ENCODE measurements at places on chromosomes 1 and 21.
A peak's percentile ranks its signal among the peaks of the same experiment; 100 is the strongest.

GRCh38 chr21:43975469-43976098, 36.5 kb upstream of the TRAPPC10 start:
- DNase-seq = peak; percentile 82

- no peak for DNase-seq
Observed at GRCh38 chr1:3283849-3284248, 170.6 kb upstream of the ARHGEF16 start.

DNA sequence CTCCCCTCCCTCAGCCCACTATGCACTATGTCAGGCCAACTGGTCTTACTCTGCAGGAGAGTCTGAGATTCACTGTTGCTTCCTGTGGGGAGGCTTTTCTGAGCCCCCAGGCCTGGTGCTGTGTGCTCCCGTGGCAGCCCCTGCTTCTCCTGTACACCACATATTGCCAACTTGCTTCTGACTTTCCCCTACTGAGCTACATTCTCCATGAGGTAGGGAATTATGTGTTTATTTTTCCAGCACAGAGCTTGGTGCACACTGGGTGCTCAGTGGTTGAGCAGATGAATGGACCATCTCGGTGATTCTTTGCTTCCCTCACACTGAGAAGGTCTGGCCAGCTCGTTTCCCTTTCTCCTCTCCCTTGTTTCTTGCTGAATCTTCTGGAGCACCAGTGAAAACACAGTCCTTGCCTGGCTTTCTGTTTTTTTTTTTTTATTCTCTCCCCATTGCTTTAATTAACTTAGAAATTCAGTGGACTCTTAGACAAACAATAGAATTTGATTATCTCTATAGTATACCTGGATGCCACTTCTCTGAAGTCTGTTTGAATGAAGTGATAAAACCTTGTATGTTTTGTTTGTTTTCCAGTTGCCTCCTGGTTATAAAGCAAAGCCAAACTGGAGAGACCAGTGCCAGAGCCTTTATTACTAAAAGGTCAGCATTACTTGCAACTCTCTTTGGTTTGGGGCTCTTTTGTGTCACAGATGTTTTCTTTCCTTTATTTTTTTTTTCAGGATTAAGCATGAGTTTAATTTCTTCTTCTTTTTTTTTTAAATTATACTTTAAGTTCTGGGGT, 50.3 kb upstream of the CNIH3 start:
- DNase-seq = no peak

DNA sequence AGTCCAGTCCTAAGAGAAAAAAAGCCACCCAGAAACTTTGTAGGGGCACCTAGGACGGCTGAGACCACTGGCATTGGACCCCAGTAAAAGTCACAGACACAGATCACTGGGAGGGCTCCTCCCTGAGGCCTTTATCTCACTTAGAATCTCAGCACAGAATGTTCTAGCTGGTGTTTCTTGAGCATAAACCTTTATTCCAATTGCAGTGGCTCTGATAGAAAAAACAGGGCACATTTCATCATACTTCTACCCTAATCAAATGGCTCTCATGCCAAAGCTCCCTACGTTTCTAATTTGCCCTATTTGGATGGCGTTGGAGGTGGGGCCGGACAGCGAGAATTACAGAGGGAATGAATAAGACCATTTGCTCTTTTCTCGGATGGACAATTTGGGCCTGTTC, 53.8 kb downstream of the NGF start:
- DNase-seq = no peak

GRCh38 chr1:232571523-232571922, 58.4 kb downstream of the SIPA1L2 start:
- DNase-seq = no peak

- DNase-seq = no peak
Observed at GRCh38 chr1:8214501-8215173, 103.3 kb upstream of the SLC45A1 start.

DNA sequence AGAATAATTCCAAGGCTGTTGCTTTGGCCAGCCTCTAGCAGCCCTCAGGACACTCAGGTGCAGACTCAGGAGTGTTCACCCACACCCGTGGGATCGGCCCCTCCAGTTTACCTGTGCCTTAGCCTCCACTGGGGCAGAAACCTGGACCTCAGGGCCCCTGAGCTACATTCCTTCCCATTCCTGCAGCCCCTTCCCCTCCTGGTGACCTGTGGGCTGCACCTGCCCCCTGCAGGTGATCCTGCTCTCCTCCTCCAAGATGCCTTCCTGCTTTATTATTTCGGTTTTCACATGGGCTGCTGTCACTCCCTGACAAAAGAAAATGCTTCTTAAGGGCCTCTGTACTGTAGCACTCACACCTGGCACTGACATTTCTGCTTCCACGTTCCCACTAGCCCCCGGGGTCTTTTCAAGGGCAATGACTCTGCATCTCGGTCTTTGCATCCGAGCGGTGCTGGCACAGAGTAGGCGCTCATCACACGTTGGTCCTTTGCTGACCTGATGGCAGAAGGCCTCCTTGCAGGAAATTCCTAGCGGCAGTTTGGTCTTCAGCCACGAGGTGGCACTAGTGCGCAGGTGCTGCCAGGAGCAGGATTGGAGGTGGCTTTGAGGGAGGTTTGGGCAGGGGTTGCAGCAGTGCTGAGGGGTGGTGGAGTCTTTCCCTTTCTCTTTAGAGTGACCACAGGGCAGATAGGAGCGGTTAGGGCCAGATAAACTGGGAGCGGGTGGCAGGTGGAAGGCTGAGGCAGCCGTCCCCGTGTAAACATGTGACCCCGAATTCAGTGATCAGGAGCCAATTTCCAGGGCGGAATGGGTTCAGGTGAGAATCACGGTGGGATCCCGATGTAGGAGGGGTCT, 25.3 kb upstream of the ETV3 start:
- peak; percentile 72 for DNase-seq

- DNase-seq = no peak
Observed at GRCh38 chr1:113321771-113322387, 68.4 kb upstream of the MAGI3 start.

DNA sequence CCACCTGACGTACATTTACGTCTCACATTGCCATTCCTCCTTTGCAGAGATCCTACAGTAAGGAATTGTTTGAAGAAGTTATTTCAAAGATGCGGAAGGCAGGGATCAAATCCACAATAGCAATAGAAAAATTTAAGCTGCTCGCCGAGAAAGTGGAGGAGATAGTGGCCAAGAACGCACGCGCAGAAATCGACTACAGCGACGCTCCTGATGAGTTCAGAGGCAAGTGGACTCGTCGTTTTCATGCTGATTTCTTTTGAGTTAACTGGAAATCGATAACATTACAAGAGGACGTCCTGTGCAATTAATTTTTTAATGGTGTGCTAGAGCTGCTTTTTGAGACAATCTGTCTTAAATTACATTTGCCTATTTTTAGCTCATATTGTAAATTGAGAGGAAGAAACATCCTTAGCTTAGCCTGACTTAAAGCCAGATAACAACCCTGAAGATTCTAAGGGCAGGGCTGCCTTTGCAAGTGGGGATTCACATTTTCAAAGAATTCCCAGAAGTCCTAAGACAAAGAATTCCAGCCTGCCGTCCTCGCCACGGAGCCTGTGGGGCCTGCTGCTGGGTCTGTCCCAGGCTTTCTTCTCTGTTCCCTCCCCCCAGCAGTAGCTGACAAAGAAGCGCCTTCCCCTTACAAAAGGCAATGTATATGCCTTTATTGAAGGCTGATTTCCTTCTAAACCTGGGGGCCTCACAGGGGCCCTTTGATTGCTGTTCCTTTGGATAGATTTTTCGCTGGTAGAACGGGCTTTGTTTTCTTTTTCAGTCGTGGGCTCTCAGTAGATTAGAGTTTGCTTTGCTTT, 31.6 kb upstream of the KIF1B start:
- no peak for DNase-seq

GRCh38 chr1:113978863-113979702, at the start of gene OLFML3:
Gene OLFML3 (plus strand): TSS chr1:113979474. CDS start chr1:113979517, 43 bp downstream.
- peak; percentile 33 for DNase-seq

GRCh38 chr1:234564035-234565029, 45.6 kb downstream of the IRF2BP2 start:
- DNase-seq = no peak

GRCh38 chr21:22575165-22575584, 1577.0 kb downstream of the NCAM2 start:
- no peak for DNase-seq

DNA sequence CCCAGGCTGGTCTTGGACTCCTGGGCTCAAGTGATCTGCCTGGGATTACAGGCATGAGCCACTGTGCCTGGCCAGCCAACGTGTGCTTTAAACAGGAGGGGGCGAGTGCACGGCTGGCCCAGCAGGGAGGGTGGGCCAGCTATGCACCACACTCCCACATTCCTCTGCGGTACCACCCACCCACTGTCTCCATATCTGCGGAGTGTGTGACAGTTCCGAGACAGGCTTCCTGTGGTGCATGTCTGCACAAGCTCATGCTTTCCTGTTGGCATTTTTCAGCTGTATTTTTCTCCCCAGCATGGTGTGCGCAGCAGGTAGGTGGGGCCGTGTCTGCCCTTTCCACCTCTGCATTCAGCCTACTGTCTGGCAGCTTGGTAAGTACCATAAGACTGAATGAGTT, 183.3 kb downstream of the AJAP1 start:
- DNase-seq = no peak

- no peak for DNase-seq
Observed at GRCh38 chr1:53629101-53629691, 109.8 kb downstream of the GLIS1 start.

GRCh38 chr1:186681801-186682200, 1.6 kb upstream of the PTGS2 start:
- no peak for DNase-seq

- no peak for DNase-seq
Observed at GRCh38 chr1:219880765-219881457, 47.4 kb downstream of the SLC30A10 start.

- DNase-seq = no peak
Observed at GRCh38 chr1:240553351-240553750, 58.6 kb downstream of the GREM2 start.

DNA sequence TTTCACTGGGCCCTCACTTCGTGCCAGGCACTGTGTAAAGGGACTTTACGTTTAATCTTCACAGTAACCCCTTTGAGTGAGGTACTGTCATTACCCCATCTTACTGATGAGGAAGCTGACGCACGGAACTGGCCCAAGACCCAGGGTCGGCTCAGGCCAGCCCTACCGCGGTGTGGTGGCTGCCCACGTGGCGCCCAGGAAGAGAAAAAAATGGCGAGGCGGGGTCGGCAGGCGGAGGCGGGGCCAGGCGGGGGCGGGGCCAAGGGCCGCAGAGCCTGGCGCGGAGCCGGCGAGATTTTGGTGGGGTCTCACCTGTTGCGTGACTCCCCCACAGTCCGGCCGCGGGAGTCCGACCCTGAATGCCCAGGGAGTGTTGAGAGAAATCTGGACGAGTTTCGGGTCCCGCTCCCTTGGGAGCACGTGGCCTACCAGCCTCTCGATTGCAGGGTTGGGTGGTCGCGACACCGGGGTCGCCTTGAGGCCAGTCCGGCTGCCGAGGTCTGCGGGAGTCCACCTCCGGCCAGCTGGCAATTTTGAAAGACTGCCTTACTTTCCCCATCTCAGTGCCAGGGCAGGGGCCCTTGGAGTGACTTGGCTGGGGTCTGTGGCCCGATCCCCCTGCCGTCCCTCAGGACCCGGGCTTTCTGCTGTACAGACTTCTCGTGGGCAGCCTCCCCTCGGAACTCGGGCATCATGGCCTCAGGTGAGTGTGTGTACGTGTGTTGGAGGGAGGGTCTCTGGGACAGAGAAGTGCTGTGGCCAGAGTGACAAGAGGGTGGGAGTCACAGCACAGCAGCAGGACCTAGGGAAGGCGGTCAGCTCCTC, at the start of the genes AMPD2 and GNAT2:
Gene AMPD2 (plus strand): TSS at position 262 of the 825 bp plus-strand sequence. CDS start 1,339 bp downstream, outside the sequence.
Gene GNAT2 (minus strand): TSS at position 41 of the 825 bp plus-strand sequence. CDS start 6,746 bp downstream, outside the sequence.
- DNase-seq = peak; percentile 59

- no peak for DNase-seq
Observed at GRCh38 chr1:55990007-55990406, 589.4 kb downstream of the PLPP3 start.

DNA sequence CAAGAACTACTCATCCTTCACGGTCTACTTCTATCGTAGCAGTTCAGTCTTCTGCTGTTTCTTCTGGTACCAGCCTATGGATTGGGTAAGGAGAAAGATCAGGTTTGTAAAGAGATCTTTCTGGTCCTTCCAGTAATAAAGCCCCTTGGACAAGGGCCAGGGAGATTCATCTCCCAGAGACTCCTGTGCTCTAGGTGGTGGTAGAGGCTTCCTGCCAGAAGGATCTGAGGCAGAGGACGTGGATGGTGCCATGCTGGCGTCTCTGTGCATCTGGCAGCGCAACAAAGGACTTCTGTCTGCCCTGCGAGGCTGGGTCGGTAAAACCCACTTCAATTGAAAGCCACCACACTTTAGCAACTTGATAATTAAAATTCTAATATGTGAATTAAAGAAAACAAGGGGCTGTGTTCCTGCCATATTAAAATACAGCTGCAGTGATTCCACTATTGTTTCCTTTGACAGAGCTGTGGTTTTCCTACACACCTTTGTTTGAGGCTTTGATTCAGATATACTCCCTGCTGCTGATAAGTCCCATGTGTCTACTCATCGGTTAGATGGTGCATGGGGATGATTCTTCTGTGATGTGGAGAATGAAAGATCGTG, 73.6 kb downstream of the ROR1 start:
- DNase-seq = no peak

DNA sequence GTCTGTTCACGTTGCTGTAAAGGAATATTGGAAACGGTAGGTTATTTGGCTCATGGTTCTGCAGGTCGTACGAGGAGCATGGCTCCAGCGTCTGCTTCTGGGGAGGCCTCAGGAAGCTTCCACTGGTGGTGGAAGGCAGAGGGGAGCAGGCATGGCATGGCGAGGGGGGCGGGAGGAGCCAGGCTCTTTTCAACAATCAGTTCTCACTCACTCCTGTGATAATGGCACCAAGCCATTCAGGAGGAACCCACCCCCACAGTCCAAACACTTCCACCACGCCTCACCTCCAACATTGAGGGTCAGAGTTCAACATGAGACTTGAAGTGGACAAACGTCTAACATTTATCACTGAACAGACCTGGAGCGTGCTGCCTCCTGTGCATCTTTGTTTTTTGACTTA, 141.2 kb downstream of the PGBD5 start:
- DNase-seq = no peak

GRCh38 chr1:58804853-58805565, 21.2 kb upstream of the JUN start:
- no peak for DNase-seq

Measured in activated CD4-positive, alpha-beta T cell treated with anti-CD3 and anti-CD28 coated beads, Interleukin-2, amount 50 U/mL, for 4 hours (primary cell).